ENCODE measurements at places on chromosomes 2 and 18.

DNA sequence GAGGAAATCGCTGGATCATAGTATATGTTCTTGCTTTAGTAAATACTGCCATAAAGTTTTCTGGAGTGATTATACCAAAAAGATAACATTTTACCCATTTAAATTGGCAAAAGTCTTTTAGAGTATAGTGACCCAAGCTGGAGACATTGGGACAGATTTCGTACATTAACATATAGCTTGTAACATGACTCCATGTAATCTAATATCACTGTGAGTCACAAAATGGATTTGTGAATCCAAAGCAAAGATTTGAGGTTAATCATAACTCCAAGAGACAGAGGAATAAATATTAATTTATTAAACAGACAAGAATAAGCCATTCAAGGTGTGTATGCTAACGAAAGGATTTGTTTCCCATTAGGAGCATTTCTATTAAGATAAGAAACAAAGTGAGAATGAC, 45.0 kb upstream of the RMP24 start:
- no peak for DNase-seq

GRCh38 chr2:71483246-71483645, 29.9 kb downstream of the DYSF start:
- DNase-seq: no peak

- peak; percentile 24 for DNase-seq
Measured at GRCh38 chr18:45167631-45168280, 447.5 kb upstream of the SLC14A2 start.

DNA sequence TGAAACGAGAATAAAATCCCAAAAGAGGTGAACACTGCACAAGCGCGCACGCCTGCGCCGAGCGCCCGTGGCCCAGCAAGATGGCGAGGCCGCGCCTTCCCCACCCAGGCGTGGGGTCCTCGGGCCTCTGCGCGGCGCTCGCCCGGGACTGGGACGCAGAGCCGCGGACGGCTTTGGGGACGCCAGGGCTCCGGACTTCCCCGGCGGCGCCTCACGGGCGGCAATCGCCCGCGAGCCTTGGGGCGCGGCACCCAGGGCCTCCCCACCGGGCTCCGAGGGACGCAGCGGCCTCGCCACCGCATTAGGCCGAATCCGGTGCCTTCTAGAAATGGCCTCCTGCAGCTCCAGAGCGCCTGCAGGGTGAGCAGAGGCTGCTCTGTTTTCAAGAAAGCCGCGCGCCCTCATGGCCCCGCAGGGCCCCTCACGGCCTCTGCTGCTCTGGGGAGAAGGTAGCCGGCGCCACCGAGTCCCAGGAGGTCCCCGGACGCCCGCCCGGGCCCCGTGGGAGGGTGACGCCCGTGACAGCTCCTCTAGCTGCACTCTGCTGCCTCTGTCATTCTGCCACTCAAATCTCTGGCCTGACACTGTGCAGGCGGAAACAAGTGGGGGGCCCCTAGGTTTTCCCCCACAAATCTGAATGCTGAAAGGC, 35.9 kb upstream of the POMC start:
- DNase-seq: no peak

- DNase-seq: no peak
Measured at GRCh38 chr2:174635015-174635593, 37.5 kb upstream of the WIPF1 start.

DNA sequence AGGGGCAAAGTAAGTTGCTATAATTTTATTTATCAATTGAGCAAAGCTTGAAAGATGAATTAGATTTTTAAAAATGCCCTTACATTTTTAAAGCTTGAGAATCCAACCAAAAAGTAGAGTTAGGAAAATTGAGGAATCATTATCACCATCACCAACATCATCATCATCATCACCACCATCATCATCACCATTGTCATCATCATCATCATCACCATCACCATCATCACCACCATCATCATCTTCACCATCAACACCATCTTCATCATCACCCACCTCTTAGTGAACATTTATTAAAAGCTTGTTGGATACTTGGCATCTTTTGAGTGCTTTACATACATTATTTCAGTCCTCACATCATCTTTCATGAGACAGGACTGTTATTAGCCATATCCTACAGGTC, 504.4 kb upstream of the TNP1 start:
- no peak for DNase-seq

DNA sequence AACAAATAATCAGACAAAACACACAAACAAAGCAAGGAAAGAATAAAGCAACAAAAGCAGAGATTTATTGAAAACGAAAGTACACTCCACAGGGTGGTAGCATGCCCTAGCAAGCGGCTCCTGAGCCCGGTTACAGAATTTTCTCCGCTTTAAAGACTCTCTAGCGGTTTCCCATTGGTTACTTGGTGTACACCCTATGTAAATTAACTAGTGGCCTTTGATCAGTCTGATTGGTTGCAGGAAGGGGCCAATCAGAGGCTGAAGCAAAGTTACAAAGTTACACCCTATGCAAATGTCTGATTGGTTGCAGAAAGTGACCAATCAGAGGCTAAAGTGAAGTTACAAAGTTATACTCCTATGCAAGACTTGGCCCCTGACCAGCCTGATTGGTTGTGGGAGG, 242.9 kb downstream of the LDLRAD4 start:
- DNase-seq: no peak

- DNase-seq: no peak
Measured at GRCh38 chr2:136863468-136863867, 98.1 kb downstream of the THSD7B start.

DNA sequence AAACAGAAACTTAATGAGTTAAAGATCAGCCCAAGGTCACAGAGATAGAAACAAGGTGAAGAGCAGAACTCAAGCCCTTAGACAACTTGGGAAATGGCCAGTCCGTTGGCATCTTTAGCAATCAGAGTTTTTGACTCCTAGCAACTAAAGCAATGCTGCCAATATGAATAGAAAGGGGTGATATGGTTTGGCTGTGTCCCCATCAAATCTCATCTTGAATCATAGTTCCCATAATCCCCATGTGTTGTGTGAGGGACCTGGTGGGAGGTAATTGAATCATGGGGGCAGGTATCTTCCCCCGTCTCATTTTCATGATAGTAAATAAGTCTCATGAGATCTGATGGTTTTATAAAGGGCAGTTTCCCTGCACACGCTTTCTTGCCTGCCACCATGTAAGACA, 170.2 kb downstream of the DDX1 start:
- no peak for DNase-seq

- DNase-seq: no peak
Measured at GRCh38 chr2:64780041-64780440, 126.3 kb upstream of the SERTAD2 start.

GRCh38 chr2:18566145-18566769, 5.8 kb upstream of the RDH14 start:
- DNase-seq: peak; percentile 33

DNA sequence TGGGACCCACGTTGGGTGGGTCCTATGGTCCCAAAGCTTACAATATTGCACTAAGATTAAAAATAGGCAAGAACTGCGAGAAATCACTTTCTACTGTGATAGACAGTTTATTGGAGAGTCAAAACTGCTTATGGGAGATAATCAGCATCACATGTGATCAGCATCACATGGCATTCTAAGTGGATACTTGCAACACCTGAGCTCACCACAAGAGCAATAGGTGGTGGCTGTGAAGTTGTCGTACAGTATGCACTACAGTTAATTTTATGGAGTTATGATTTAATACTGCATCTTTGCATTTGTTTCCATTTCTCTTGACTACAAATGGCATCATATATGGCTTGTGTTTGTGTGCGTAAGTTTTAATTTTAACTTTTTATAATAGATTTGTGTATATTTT, 11.6 kb downstream of the PNO1 start:
- no peak for DNase-seq

DNA sequence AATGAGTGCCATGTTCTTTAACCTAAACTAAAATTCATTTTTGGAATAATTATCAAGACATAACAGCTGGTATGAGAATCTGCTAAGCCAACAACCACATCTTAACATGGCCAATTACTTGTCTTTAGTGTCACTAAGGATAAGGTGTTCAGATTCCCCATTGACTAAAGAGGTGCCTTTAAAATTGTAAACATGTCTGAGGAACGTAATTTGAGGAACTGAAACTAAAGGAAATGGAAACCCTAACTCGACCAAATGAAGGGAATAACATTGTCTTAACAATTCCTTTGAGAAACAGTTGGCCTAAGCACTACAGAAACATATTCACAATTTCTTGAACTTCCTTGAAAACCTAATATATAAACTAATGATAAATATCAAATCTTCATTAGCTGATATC, 355.4 kb upstream of the GULP1 start:
- DNase-seq: no peak

DNA sequence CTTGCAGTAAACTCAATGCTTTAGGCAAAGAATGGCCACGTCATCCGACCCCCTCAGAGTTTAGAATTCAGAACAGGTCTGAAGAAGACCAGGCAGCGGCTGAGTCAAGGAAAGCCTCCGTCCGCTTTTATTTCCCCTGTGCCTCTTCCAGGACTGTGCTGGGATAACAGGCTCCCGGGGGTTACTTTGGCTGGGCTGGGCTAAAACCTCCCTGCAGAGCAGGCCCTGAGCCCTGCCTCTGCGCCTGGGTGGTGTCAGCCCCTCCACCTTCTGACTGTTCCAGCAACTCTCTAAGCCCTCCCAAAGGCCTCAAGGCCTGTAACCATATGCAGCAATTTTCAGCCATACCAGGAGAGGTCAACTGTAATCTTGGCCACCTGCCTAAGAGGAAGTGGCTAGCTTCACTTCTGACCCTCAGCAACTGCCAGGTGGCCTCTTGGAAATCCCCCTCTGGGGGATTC, 166.5 kb downstream of the RPIA start:
- no peak for DNase-seq

- no peak for DNase-seq
Measured at GRCh38 chr18:70520867-70521266, 232.0 kb downstream of the SOCS6 start.

- no peak for DNase-seq
Measured at GRCh38 chr2:128280901-128281321, 37.8 kb downstream of the HS6ST1 start.

DNA sequence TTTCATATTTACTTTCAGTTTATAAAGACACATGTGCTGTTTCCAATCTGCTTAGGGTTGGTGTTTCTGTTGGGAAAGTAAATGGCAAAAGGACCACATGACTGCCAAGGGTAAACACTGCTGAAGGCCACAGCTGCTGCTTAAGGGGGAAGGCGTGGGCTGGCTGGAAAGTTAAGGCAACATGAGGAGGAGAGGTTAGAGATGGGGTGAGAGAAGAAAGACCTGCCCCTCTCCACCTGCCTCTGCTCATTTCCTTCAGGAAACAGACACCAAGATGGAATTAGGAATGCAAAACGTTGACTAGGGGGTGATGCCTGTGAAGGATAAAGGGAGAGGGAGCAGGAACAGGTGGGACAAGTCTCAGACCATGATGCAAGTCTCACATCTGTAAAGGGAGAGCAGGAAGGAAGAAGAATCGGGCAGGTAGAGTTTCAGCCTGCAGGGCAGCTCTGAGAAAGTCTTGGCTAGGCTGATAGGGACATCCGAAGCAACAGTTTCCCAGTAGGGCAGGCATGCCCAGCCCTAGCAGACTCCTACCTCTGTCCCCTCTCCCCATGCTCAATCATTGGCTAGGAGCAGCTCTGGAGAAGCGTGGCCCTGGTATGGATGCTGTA, 86.0 kb downstream of the CDC42EP3 start:
- DNase-seq: peak; percentile 61

GRCh38 chr18:48292782-48293424, 116.3 kb downstream of the ZBTB7C start:
- DNase-seq: no peak

DNA sequence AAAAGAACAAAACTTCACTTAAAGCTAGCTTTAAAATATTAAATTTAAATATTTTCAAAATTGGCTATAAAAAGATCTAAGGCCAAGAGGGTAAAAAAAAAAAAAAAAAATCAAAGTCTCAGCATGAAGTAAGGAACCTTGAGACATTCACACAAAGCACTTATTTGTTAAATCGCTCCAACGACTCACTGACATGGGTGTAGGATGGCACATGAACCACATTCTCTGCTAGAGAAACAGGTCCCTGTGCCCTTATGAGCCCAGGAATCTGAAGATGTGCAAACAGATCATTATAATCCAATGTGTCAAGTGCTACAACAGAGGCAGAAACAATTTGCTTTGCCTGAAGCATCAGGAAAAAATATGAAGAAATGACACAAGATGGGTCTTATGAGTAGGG, 13.8 kb downstream of the LAPTM4A start:
- DNase-seq: no peak

Measured in fibroblast of gingiva (primary cell).